ENCODE measurements at places on chromosomes 1 and 21. TPM values are rescaled to one million over a fixed set of nuclear protein-coding genes. Genes with fewer than 3 reads are reported as not detected.

RGS13 gene
- total RNA-seq: not detected

HRNR gene
- not detected for total RNA-seq

OR6K3 gene
- not detected for total RNA-seq

MYOM3 gene
- total RNA-seq: 11.9 TPM

CR1 gene
- total RNA-seq: not detected

FAM131C gene
- total RNA-seq: 12.3 TPM

SHE gene
- not detected for total RNA-seq

ASAP3 gene
- 17.6 TPM for total RNA-seq

EDARADD gene
- not detected for total RNA-seq

FLG2 gene
- total RNA-seq: not detected

DNASE2B gene
- total RNA-seq: not detected

ANGPTL1 gene
- total RNA-seq: not detected

CELA2A gene
- total RNA-seq: not detected

S100A13 gene
- 144 TPM for total RNA-seq

LRRC38 gene
- not detected for total RNA-seq

DAP3 gene
- 112 TPM for total RNA-seq

SYPL2 gene
- 0.28 TPM for total RNA-seq

SEMA4A gene
- total RNA-seq: 16.2 TPM

PLA2G2C gene
- 0.48 TPM for total RNA-seq

HAPLN2 gene
- 0.58 TPM for total RNA-seq

SEC16B gene
- total RNA-seq: 2.0 TPM

PDXK gene
- total RNA-seq: 175 TPM

TMEM234 gene
- 14.1 TPM for total RNA-seq

FAM72D gene
- 8.3 TPM for total RNA-seq

AIRE gene
- total RNA-seq: not detected

CD1E gene
- total RNA-seq: not detected

OR2L13 gene
- not detected for total RNA-seq

S100A2 gene
- 147 TPM for total RNA-seq

RHBDL2 gene
- 31.6 TPM for total RNA-seq

TNNT2 gene
- 4.8 TPM for total RNA-seq

SLC9C2 gene
- total RNA-seq: not detected

LDLRAD1 gene
- 1.6 TPM for total RNA-seq

KCNJ15 gene
- total RNA-seq: not detected

ST6GALNAC3 gene
- 0.04 TPM for total RNA-seq

SDC3 gene
- total RNA-seq: 33.7 TPM

PCP4L1 gene
- total RNA-seq: not detected

LRRC39 gene
- total RNA-seq: 0.85 TPM

PTPN22 gene
- not detected for total RNA-seq

MROH9 gene
- not detected for total RNA-seq

TMPRSS2 gene
- total RNA-seq: 0.61 TPM

CA6 gene
- total RNA-seq: not detected

HSD3B1 gene
- not detected for total RNA-seq

ATP8B2 gene
- 0.07 TPM for total RNA-seq

CHI3L1 gene
- not detected for total RNA-seq

ASTN1 gene
- not detected for total RNA-seq

FCGR2B gene
- total RNA-seq: not detected

TRIM45 gene
- total RNA-seq: 10.2 TPM

RXRG gene
- total RNA-seq: not detected

PCBP3 gene
- total RNA-seq: not detected

RNF186 gene
- total RNA-seq: not detected

PPIAL4G gene
- total RNA-seq: not detected

OR10Z1 gene
- total RNA-seq: not detected

NUP210L gene
- total RNA-seq: not detected

OR14K1 gene
- total RNA-seq: not detected

NBPF20 gene
- total RNA-seq: 3.8 TPM

FCAMR gene
- not detected for total RNA-seq

KRTAP11-1 gene
- not detected for total RNA-seq

GNG4 gene
- 16.3 TPM for total RNA-seq
